ENCODE measurements at places on chromosomes 5 and 9.

DNA sequence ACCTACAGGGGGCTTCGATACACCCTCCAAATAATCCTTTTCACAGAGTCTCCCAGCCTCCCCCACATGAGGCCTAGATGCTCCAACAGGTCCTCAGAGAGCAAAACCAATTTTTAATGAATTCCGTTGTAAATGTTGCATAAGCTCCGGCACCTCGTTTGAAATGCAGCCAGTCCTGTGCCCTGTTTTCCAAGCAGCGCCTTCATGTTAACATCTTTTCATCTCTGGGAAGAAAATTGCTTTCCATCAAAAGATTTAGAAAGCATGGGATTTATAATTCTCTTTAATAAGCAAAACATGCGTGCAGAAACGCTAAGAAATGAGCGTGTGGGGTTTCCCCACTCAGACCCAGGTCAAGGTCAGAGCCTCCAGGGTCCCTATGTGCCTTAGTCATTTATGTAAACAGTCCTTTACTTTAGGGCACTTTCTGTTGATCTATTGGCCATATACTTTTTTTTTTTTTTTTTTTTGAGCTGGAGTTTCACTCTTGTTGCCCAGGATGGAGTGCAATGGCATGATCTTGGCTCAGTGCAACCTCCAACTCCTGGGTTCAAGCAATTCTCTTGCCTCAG, 177.5 kb upstream of the S1PR3 start:
- no peak for DNase-seq

- no peak for DNase-seq
Measured at GRCh38 chr5:112310746-112311145, 108.3 kb downstream of the EPB41L4A start.

- DNase-seq: no peak
Measured at GRCh38 chr5:164354139-164354751, 848.8 kb downstream of the MAT2B start.

GRCh38 chr9:86042199-86042978, 57.0 kb downstream of the GOLM1 start:
- no peak for DNase-seq

DNA sequence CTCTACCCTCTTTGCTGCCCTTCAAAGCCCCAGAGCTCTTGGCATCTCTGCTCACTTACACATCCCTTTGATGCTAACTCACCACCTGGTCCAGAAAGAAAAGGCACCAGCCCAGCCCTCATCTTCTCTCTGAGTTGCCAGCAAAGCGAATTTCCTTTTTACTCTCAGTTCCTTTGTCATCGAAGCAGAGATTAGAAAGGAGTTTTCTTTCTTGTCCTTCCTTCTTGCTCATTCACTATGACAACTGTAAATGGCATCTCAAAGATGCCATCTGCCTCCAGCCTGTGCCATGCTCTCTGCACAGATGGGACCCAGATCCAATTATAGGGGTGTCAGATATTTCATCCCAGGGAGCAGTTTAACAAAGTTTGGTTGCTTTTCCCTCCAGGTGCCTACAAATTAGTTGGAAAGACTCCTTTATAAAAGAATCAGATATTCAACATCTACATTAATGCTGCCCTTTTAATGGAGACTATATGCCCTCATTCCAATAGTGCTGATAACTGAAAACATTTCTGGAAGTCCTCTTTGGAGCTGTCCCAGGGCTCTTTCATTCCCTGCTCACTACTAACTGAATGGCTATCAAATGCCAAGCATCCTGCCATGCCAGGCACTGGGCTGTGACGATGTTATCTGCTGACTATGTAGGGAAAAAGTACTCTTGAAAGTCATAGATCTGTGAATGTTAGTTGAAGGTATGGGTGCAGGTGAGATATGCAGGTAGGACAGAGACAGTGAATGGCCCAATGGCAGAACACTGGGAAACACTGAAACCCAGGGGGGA, 58.9 kb downstream of the SUSD1 start:
- no peak for DNase-seq

- no peak for DNase-seq
Measured at GRCh38 chr5:97544678-97545077, 361.6 kb upstream of the RIOK2 start.

DNA sequence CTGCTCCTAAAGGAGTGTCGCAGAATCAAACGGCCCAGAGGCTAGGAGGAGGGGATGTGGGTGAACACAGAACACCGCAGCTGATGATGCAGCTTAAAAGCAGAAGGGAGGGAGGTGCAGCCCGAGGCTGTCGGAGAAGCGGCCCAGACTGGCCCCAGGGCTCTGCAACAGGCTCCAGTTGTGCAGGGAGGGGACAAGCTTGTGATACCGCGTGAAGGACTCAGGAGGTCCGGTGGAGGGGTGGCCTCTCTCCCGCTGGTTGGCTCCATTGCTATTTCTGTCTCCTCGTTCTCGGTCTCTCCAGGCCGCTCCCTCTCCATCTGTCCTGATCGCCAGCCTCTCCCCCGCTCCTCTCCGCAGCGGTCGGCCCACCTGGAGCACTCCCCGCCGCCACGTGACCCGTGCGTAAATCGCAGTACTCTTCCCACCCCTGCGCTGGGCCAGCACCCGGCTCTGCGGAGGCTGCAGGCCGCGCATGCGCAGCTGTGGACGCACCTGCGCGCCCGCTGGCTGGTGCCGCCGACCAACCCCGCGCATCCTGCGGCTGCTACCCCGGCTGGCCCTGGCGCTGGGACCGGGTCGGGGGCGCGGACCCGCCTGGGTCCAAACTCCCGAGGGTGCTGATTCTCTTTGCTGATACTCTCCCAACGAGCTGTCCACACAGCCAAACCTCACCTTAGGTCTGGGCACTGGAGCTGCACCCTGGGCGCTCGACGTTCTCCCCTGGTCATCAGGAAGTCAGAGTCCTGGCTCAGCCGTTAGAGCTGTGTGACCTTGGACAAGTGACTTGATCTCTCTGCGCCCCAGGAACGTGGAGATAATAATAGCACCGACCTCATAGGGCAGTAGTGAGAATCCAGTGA, 3.7 kb upstream of the STXBP1 start:
- DNase-seq: peak; percentile 80

GRCh38 chr9:137168904-137169856, 671 bp downstream of the LRRC26 start:
- peak; percentile 34 for DNase-seq

DNA sequence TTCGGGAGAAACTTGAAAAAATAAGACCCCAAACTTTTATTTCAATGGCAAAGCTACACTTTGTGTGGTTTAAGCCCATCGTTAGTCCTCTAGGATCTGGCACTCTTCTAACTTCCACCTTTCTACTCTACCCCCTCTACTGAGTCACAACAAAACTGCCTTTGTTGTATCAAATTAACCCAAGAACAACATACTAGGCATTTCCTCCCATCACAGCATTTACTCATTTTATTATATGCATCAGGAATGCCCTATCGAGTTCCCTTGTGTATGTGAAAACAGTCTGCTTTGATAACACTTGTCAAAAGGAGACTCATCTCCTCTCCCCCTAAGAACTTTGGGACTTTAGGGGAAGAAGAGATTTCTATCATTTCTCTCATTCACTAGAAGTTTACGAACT, 158.9 kb upstream of the FREM1 start:
- DNase-seq: no peak

- no peak for DNase-seq
Measured at GRCh38 chr5:76445063-76445462, 42.0 kb downstream of the IQGAP2 start.

- DNase-seq: no peak
Measured at GRCh38 chr9:83059417-83059816, 3.5 kb downstream of the RASEF start.

GRCh38 chr5:97388794-97389193, 205.7 kb upstream of the RIOK2 start:
- DNase-seq: no peak

GRCh38 chr5:139667730-139668063, 19.5 kb downstream of the CXXC5 start:
- no peak for DNase-seq

DNA sequence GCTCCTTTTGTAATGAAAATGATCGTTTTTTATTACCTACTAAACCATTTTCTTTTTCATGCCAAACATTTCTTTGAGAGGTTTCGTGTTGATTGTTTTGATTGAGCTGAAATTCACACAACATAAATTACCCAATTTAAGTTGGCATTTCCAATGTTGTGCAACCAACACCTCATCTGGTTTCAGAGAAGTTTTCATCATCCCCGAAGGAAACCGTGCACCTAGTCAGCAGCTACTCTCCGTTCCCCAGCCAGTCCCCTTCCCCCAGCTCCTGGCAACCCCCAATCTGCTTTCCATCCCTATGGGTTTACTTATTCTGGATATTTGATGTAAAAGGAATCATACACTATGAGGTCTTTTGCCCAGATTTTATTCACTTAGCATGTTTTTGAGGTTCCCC, 123.6 kb downstream of the ADCY2 start:
- DNase-seq: no peak

GRCh38 chr5:88235346-88235745, 33.3 kb downstream of the TMEM161B start:
- no peak for DNase-seq

GRCh38 chr5:90615355-90615754, 56.8 kb downstream of the ADGRV1 start:
- no peak for DNase-seq

GRCh38 chr9:10479172-10479571, 133.6 kb downstream of the PTPRD start:
- DNase-seq: no peak

DNA sequence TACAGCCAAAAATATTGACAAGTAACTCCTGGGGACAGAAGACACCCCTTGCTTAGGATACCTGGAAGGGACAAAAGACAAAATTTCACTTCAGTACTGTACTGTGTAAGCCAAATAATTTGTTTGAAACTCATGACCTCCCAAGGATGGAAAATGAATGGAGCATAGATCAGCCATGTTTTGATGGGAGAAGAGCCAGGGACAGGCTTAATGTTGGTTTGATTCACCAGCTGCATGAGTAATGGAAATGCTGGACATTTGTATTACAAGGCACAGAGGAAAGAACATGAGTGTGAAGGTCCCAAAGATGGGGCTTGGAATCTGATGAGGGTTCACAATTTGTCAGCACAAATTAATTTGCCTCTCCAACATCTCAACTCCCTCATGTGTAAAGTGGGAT, 122.8 kb downstream of the ENC1 start:
- DNase-seq: no peak

DNA sequence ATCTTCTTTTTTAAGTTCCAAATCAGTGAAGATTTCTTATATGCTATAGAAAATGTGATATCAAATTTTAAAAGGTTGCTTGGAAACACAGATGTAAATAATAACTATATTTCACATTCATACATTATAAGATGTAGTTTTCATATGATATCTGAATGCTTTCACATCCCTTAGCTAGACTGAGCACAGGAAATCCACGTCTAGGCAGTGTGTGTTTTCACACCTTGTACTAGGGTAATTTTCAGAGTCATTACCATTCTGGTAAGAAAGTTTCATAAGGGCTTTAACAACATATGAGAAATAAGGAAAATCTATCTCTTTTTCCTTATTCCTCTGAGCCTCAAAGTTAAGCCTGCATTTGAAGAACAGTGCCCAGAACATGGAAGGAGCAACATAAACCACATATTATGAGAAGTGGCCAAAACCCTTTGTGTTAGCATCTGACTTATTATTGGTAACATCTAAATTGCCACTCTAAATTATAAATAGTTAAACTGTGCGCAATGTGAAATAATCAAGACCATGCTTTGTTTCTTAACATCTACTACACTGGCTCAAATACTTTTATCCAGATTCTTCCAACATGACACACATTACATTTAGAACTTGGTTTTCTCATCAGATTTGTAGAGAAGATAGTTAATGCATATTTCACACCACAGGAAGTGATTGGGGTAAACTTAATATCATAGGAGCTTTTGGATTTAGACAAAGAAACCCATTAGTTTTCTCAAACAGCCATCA, 113.3 kb downstream of the PPP2R2B start:
- no peak for DNase-seq

DNA sequence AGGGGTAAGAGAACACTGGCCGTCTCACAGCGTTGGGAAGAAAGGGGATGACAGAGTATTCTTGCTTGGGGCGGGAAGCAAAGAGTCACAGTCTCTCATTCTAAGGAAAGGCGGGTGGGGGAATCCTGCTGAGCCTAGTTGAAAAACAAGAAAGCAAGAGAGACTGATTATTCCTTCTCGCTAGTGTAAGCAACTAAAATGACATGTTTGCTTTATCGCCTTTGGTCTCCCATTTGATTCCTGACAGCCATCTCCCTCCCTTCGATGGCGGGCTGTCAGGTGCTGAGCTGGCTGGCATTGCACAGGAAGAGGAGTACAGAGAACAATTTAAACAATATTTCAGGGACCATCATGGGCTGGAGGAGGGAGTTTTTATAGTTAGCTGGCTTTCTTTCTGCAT, 331.3 kb downstream of the ASTN2 start:
- no peak for DNase-seq

Data from NCI-H187 (cell line).